ENCODE measurements at places on chromosomes 6 and 20.

- DNase-seq = no peak
These were observed at the start of gene DOK5 for GRCh38 chr20:54475334-54476168. DOK5 (plus strand) TSS chr20:54475593; CDS start chr20:54475947, 354 bp downstream.

DNA sequence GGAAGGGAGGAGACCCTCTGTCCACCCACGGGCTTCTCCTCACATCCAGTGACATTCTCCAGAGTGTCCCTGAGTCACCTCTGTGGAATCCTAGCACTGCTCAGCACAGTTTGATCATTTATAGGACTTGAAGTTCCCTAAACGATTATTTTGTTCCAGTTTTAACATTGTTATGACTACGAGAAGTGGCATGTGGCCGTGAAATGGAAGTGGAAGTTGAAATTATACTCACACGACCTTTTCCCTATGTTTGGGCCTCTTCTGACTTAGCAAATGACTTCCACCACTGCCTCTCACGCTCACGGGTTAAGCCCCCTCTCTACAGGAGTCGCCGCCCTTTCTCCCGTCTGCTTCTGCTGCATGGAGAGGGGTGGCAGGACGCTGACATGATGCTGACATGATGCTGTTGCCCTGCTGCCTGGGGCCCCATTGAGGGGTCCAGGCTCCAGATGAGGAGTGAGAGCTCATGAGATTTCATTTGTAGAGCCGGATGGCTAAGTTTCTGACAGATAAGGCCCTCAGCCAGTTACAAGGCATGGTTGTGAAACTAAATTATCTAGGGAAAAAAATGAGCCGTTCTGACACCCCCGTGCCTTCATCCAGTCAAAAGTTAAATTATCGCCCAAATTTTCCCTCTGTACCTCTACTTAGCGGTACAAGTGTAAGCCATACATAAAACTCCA, 153.6 kb upstream of the UST start:
- DNase-seq = no peak

GRCh38 chr20:57985278-57985677, 243.2 kb downstream of the ANKRD60 start:
- DNase-seq = no peak

DNA sequence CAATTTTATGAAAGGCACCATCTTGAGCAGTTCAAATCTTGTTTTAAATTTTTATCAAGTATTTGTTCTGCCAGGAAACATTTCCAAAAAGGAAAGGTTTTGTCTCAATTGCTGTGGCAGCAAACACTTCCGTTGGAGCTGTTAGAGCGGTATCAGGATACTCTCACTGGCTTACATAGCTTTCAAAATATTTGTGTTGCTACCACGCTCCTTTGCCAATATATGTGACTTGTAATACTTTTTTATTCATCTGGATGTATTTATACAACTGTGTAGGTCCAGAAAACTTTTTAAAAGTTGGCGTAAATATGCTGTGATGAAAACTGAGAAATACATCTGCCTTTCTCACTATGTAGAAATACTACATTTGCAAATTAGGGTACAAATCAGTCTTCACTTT, 37.8 kb upstream of the NHSL1 start:
- DNase-seq = no peak

DNA sequence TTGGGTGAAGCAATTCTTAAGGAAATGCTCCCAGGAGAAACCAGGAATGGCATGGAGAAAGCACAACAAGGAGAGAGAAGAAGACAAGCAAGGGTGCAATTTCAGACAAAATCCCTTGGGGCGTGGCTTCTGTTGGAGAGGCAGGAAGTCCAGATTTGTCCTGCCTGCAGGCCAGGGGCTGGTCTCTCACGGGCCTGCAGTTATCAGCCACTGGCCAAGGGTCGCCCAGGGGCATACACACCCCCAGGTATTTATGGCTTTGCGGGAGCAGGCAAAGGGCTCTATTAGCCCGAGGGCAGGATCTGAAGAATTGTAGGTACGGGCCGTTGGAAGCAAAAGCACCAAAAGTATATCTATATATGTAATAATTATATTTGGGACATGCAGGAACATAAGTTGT, 87.7 kb downstream of the IYD start:
- no peak for DNase-seq

DNA sequence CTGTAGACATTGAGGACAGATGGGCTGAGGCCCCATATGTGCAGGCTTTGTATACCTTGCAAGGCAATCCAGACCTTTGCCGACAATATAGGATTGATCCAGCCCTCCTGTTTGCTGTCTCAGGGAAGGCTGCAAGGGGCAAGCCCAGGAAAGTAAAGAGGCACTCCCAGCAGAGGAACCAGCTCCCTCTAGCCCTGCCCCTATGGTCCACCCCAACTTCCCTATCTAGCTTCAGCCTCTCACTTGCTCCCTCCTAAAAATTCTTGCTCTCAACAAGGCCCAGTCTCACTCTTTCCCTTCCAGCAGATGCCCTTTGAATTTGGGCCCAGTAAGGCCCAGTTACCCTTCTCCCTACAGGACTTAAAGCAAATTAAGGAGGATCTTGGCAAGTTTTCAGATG, 92.6 kb downstream of the JARID2 start:
- DNase-seq = no peak

GRCh38 chr6:42250274-42250931, 32.7 kb upstream of the MRPS10 start:
- no peak for DNase-seq

DNA sequence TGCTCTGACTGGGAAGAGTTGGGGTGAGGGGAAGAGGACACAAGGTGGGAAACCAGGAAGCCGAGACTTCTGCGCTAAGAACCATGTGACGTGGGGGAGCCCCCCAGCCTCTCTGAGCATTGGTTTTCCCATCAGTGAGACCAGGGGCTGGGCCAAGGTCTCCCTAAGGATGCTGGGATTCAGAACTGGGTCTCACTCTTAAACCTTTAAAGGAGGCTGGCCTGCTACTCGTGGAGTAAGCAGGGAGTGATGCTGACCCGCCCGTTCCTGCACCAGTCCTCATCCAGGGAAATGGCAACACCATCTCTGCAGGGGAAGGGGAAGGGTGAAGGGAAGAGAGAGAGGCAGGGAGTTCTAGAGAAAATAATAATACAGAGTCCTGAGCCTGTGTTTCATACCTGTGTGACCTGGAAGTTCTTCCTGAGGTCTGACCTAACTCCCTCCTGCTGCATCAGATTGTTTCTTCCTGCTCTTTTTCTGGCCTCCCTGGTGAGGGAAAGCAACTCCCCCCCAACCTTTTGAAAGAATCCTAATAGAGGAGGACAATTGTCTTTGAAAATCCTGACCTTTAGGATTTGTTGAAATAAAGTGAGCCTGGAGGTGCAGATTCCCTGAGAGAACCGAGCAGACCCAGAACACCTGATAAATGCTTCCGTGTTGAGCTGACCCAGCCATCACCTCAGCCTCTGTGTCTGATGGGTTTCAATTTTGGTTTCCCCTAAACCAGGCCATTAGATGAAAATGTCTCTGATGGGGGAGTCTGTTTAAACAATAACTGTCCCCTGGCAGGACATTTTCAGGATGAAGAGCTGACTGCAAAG, 3.0 kb upstream of the GRM4 start:
- no peak for DNase-seq

GRCh38 chr20:49969234-49969633, 13.5 kb upstream of the SNAI1 start:
- no peak for DNase-seq

GRCh38 chr6:16759181-16759645, 2.0 kb downstream of the ATXN1 start:
- DNase-seq = no peak

DNA sequence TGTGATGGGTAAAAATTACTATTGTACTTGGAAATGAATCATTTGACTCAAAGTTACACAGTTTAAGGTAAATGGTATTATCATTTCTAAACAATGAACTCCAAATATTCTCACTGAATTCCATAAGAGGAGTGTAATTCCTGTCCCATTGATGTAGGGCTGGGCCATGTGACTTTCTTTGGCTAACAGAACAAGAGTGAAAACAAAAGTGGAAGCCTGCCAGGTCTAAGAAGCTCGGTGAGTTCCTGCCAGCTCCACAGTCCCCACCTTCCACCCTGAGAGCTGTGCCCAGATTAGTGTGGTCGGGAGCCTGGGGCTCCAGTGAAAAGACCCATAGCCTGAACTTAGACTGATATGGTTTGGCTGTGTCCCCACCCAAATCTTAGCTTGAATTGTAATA, 24.6 kb downstream of the TBXT start:
- no peak for DNase-seq

DNA sequence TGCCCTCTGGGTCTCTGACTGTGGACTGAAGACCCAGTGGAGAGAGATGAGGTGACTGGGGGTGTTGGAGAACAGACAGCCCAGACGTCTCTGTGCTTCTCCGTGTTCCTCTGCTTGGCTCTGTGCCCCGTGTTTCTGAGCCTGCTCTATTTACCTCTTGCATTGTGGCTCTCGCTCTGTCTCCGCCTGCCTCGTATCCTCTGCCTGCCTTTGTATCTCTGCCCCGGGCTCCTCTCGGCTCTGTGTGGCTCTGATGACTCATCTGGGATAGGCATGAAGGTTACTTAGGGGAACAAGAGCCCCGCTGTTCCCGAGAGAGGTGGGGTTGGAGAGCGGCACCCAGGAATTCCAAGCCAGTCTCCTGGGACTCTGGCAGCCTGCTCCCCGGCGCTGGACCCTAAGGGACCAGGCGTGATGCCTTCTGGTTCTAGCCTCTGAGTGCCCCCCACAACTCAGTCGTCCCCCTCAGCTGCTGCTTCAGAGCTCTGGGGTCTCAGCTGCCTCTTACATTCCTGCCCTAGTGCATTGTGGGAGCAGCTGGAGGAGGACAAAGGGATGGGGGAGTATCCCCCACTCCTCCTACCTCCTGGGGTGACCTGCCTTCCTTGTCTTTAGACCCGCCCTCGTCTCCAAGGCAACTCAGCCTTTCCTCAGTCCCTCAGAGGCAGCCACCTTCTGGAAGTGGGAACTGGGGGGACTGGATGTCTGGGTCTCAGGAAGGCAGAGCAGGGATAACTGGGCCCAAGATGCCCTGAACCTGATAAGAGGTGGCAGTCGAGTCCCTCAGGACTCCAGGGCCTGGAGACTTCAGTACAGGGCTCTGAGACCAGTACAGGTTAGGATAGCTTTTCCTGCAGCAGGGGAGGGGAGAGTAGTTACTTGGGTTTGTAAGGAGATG, 1.9 kb downstream of the DDR1 start:
- DNase-seq = no peak

GRCh38 chr6:165770397-165771082, 107.5 kb upstream of the PDE10A start:
- no peak for DNase-seq

DNA sequence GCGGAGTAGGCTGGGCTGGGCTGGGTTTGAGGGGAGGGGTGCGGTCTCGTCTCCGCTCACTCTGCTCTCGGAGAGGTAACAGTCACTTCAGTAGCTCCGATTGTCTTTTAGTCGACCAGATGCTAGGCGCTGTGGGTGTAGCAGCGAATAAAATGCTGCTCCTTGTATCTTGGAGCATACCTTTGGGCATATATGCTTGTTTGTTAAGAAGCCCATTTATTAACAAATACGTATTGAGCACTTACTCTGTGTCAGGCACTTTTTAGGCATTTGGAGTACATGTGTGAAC, 545 bp downstream of the ACTR5 start:
- no peak for DNase-seq

DNA sequence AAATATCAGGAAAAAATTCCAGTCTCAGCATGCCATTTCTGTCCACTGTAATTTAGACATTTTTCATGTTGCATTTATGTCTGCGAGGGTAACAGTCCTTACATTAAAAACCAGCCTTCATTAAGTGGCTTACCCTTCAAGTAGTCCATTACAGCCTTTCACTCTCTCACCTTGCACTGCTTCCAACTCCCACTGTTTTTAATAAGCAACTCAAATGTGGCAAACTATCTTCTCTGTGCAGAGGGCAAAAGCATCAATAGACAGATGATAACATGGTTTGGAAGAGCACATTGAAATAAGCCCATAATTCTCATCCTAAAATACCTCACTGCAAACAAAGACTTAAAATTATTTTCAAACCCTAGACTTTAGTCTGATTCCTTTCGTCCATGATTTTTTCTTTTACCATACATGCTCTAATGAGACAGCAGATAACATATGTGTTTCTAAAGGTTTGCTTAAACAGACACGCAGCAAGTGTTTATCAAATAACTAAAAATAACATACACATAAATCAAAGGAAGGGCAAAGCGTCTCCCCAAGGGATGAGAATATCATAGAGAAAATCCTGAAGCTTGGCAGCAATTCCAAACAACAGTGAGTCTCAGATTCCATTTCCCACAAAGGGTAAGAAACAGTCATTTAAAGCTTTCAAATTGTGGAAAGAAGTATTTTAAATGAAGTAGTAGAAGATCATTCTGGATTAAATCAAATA, 130.4 kb downstream of the PTPRK start:
- no peak for DNase-seq

GRCh38 chr20:407953-408842, at the start of gene RBCK1:
RBCK1 (plus strand) TSS chr20:408299; CDS start chr20:408758, 459 bp downstream.
- DNase-seq = peak; percentile 80

- no peak for DNase-seq
These were observed 37.3 kb downstream of the RNF146 start for GRCh38 chr6:127303917-127304316.

DNA sequence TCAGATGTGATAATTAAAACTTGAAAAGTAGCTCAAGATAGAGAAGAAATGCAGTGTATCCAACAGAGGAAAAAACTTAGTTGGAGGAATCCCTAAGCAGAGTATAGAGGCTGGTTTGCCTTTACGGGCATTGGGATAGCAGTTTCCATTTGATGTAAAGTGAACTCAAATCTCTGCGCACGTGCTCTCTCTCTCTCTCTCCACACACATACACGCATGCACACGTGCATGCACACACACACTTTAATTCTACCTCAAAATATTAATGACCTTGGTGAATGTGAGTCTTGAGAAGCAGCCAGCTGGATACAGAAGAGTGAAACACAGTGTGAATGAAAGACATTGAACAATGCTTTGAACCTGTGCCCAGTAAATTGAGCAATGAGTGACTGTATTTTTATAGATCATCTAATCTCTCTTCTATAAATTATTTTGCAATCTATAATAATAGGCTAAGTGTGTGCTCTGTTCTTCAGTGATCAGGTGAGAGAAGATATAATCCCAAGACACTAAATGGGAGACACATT, 247.7 kb upstream of the FAM83B start:
- DNase-seq = no peak

GRCh38 chr20:6768228-6769140, 998 bp downstream of the BMP2 start:
- no peak for DNase-seq

GRCh38 chr6:52937908-52938307, 28.4 kb upstream of the GSTA3 start:
- DNase-seq = no peak

DNA sequence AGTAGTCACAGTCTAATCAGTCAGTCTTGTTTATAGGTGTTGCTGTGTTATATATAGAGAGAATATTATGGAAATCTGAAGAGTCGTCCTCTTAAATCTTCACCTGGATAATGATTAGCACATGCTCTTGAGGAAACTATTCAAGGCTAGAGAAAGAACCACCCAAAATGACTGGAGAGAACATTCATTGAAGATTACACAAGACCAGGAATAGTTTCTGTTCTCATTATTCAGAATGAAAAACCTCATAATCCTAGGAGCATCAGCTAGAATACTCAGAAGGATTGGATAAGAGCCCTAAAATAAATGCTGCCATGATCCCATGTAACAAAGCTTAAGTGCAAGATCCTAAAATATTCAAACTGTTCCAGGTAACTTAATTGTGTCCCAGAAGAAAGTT, 278.2 kb upstream of the PREP start:
- DNase-seq = no peak
